ENCODE measurements at places on chromosomes 11 and 22. TPM values are rescaled to one million over a fixed set of nuclear protein-coding genes. Genes with fewer than 3 reads are reported as not detected.

Gene RIN1
- 41.1 TPM for total RNA-seq

Gene SLC22A25
- total RNA-seq: not detected

Gene PHLDA2
- total RNA-seq: 98.6 TPM

Gene CYTH4
- 0.94 TPM for total RNA-seq

Gene OR5AS1
- total RNA-seq: not detected

Gene RAB3IL1
- total RNA-seq: 12.8 TPM

Gene UBQLN3
- not detected for total RNA-seq

Gene OR5AN1
- not detected for total RNA-seq

Gene OR51E2
- not detected for total RNA-seq

Gene BCO2
- total RNA-seq: 0.79 TPM

Gene SERPING1
- 1.7 TPM for total RNA-seq

Gene GAL
- total RNA-seq: 22.8 TPM

Gene DDX25
- not detected for total RNA-seq

Gene SCGB1D2
- not detected for total RNA-seq

Gene MUC2
- 0.93 TPM for total RNA-seq

Gene TCN2
- total RNA-seq: 5.5 TPM

Gene SLC7A4
- total RNA-seq: not detected

Gene MLC1
- not detected for total RNA-seq

Gene FUT4
- 2.6 TPM for total RNA-seq

Gene CHRM1
- 0.05 TPM for total RNA-seq

Gene VPS51
- 51.9 TPM for total RNA-seq

Gene TRIM48
- not detected for total RNA-seq

Gene CALCA
- total RNA-seq: 0.09 TPM

Gene ART1
- not detected for total RNA-seq

Gene SAC3D1
- total RNA-seq: 56.6 TPM

Gene MS4A1
- total RNA-seq: not detected

Gene CATSPERZ
- 2.6 TPM for total RNA-seq

Gene ISX
- total RNA-seq: not detected

Gene RTN4R
- total RNA-seq: 5.6 TPM

Gene RAB38
- 1.2 TPM for total RNA-seq

Gene OR4C15
- not detected for total RNA-seq

Gene IGLL1
- not detected for total RNA-seq

Gene ST14
- 0.56 TPM for total RNA-seq

Gene SOX6
- not detected for total RNA-seq

Gene KCNJ11
- 0.46 TPM for total RNA-seq

Gene OR8G1
- total RNA-seq: not detected

Gene OR6T1
- total RNA-seq: not detected

Gene OR2AG2
- not detected for total RNA-seq

Gene TMEM191B
- total RNA-seq: 2.3 TPM
